ENCODE measurements at places on chromosomes 7 and 10. TPM values are rescaled to one million over a fixed set of nuclear protein-coding genes. Genes with fewer than 3 reads are reported as not detected.

Gene EFCAB10
- not detected for polyA plus RNA-seq

Gene SFTPA2
- not detected for polyA plus RNA-seq

Gene GRM3
- not detected for polyA plus RNA-seq

Gene CEP41
- polyA plus RNA-seq, result 6.0 TPM

Gene AS3MT
- polyA plus RNA-seq, result not detected

Gene MYL10
- polyA plus RNA-seq, result not detected

Gene RTKN2
- polyA plus RNA-seq, result 0.05 TPM

Gene ITPRID1
- not detected for polyA plus RNA-seq

Gene ZFYVE27
- 35.4 TPM for polyA plus RNA-seq

Gene NAT16
- not detected for polyA plus RNA-seq

Gene ZNF25
- polyA plus RNA-seq, result 3.2 TPM
